Muscle of leg (tissue), 16 donors: ENCODE measurements at places on chromosomes 1 and 21. TPM values are rescaled to one million over a fixed set of nuclear protein-coding genes. Genes with fewer than 3 reads are reported as not detected.

- no peak overlapping the region for H3K27ac ChIP-seq
- H3K36me3 ChIP-seq, result no peaks in the 10 kb centered on the region
- no peaks in the 10 kb centered on the region for H3K4me1 ChIP-seq
- peaks cover 4% of the 10 kb centered on the region for H3K27me3 ChIP-seq
Measured at GRCh38 chr1:24564695-24565094, 8.8 kb downstream of the NCMAP start.

DNA sequence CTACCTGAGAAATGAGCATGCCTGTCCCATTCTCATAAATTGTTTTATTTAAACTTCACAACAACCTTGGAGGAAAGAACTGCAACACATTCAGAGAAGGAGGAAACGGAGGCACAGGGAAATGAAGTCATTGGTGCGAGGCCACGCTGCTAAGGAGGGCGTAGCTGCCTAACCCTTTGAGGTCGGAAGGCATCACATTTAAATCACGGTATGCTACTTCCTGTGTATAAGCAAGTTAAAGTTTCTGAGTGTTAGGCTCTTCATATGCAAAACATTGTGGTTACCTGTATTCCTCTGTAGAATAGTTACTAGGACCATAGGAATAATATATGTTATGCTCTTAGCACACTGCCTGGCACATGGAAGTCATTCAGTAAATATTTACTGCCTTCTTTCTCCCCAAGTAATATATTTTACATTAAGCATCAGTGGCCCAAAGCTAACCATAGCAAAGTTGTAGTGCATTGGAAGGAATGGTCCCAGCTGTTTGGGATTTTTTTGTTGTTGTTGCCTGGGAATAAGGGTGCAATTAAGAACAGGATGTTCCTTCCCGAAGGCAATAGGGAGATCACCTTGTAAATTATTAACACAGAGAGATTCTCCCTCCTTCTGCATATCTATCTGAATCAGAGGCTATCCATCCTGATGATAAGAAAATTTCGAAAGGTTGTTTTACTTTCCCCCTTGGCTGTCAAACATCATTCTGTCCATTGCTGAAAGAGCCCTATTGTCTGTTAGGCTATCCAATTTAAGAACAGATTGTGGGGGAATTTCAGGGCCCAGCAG, 192.2 kb upstream of the C8B start:
- H3K4me1 ChIP-seq, result no peaks in the 10 kb centered on the region
- H3K4me3 ChIP-seq, result no peak overlapping the region
- no peaks in the 10 kb centered on the region for H3K36me3 ChIP-seq
- H3K27ac ChIP-seq, result no peak overlapping the region

DNA sequence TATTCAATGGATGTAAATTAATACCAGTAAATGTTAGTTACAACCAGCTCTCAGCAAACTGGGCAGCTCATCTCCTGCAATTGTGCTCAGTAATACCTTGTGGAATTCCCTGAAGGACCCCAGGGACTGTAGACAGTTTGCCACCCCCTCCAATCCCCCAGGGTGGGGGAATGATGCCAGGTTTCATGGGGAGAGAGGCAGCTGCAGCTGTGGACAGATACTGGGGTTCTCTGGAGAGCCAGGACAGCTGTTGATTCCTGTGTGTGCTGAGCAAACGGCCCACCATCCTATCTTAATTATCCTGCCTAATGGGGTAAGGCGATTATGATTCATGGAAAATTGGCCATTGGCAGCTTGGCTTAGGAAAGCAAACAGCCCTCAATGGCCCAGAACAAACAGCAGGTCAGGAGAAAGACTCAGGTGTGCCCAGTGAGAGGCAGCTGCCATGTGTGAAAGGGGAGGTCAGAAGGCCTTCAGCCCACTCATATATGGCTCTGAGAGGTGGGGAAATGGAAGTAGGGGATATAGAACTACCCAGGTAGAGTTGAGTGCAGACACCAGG, 148.9 kb upstream of the CTTNBP2NL start:
- H3K36me3 ChIP-seq, result no peaks in the 10 kb centered on the region
- H3K4me1 ChIP-seq, result peaks cover 24% of the 10 kb centered on the region
- H3K4me3 ChIP-seq, result no peak overlapping the region
- peak; percentile 33 for DNase-seq
- no peaks in the 10 kb centered on the region for H3K27me3 ChIP-seq

Gene AJAP1
- total RNA-seq, result 0.58 TPM

DNA sequence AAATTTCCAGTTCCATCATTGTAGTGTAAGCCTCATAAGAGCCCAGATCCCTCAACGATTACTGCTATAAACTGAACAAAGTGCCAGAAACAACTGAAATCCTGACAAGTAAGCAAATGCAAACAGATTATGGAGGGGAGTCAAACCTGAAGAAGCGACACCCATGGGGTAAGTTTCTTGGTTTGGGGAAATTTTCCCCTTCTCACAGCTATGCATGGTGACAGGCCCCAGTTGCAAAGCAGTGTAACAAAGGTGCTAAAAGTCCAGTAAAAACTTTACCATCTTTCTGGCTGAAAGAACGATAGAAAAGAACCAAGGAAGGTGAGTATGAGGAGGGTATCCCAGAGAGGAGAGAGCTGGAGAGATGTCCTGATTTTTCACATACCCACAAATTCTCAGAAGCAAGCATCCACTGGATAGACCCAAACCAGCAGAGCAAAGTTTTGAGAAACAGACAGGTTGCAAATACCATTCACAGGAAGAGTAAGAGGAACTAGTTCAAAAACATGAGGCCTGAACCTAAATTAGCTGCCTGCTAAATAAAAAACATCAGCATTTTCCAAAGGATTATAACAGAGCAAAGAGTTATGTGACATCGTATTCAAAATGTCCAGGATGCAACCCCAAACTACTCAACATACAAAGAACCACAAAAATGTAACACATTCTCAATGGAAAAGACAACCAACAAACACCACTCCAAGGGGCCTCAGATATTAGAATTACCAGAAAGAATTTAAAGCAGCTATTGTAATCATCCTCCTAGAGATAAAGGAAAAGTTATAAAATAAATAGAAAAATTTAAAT, 14.5 kb downstream of the SCYL3 start:
- H3K27ac ChIP-seq, result no peak overlapping the region
- H3K36me3 ChIP-seq, result peaks cover 24% of the 10 kb centered on the region
- H3K4me3 ChIP-seq, result no peak overlapping the region
- H3K27me3 ChIP-seq, result no peaks in the 10 kb centered on the region

GRCh38 chr1:111372336-111372965, 55.1 kb downstream of the OVGP1 start:
- H3K27ac ChIP-seq, result no peak overlapping the region
- peaks cover 7% of the 10 kb centered on the region for H3K4me1 ChIP-seq

Gene RGS21
- total RNA-seq, result not detected

Gene CTSE
- total RNA-seq, result 0.09 TPM

DNA sequence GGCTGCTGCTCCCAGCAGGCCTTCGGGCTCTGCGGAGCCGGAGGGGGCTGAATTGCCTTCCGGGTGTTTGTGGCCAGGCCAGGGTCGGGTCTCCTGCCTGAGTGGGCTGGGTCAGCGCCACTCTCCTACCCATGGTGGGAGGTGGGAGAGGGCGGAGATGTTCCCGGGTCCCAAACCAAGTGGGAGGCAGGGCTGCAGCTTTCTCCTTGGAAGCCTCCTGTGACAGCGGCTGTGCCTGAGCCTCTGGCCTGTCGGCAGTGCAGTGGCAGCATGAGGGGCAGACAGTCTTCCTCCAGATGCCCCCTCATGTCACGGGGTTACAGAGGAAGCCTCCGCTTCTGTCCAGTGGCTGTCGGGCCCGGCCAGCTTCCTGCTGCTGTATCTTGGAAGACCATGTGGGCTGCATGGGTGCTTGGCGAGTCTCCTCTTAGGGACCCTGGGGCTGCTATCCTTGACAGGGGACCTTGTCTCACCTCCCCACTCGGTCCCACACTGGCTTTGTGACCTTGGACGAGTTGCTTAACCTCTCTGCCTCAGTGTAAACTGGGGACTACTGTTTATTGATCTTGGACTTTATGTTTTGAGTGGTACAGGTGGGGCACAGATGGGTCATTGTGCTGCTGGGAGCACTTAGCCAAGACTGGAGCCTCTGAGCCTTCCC, 4.3 kb downstream of the SKI start:
- peaks cover 3% of the 10 kb centered on the region for H3K36me3 ChIP-seq
- H3K4me1 ChIP-seq, result peaks cover 71% of the 10 kb centered on the region
- no peak for DNase-seq
- peak overlapping the region; percentile 33 for H3K4me3 ChIP-seq

DNA sequence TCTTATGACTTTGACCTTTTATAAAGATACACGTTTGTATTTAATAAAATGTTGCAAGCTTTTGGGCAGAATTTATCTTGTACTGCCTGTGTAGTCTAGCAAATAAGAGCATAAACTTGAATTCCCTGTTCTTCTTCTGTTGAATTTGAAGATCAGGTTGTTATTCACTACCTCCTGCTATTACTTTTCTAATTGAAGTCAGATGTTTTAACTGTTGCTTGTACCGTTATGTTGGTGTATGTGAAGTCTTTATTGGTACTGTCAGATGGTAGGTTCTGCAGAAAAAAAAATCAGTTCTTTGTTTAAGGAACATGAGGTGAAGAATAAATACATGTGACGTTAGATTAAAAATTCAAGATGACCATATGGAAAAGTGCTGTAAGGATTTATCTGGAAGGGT, 69.1 kb downstream of the DYRK1A start:
- H3K4me3 ChIP-seq, result no peak overlapping the region
- no peaks in the 10 kb centered on the region for H3K27me3 ChIP-seq
- H3K36me3 ChIP-seq, result no peaks in the 10 kb centered on the region
